ENCODE measurements at places on chromosomes 2 and 18.

- DNase-seq: no peak
Measured at GRCh38 chr2:27264253-27264752, 1.5 kb upstream of the SLC30A3 start.

DNA sequence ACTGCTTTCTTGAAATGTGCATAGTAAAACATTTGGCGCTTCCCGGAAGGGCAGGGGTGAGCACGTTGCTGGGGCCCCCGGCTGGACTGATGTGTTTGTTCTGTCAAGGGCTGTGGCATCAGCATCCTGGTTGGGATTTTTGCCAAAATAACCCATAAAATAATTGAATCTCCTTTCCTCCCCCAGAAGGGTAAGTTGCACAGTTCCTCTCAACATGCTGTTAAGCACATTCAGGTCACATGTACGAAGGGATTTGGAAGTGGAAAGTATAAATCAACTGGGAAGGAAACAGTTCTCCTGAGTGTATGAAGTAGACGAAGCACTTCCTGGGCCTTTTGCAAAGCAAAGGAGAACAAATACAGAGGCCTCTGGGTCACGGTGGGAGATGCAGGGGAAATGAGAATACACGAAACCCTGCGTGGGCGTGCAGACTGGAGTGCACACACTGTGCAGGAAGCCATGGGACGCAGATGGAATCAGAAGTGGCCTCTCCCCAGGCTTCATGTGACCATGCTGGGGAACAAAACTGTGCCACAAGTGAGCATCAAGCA is 183.9 kb downstream of the LPIN1 start:
- DNase-seq: no peak

GRCh38 chr2:36369716-36370115 is 14.1 kb downstream of the CRIM1 start:
- no peak for DNase-seq

DNA sequence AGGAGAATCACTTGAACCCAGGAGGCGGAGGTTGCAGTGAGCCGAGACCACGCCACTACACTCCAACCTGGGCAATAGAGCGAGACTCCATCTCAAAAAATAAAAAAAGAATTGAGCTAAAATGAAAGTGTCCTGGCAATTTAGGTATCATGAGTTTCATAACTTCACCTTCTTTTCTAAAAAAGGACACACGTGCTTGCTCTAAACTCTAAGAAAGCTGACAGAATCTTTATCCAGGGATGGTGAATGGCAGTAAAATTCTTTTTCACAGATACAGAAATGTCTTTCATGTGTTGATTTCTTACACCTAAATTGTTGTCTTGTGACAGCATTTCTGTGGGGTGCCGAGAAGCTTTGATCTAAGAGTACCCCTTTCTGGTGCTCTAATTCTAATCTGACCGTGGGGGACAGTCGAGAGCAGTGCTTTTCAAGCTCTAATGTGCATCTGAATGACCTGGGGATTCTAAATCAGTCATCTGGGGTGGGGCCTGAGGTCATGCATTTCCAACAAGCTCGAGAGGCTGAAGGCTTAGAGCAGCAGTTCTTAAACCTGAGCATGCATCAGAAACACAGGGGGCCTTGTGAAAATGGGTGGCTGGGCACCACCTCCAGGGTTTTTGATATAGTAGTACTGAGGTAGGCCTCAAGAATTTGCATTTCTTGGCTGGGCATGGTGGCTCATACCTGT is 42.1 kb upstream of the REL start:
- DNase-seq: no peak

GRCh38 chr2:227025510-227025909 is 138.5 kb downstream of the COL4A4 start:
- DNase-seq: no peak

Measured in stimulated activated CD8-positive, alpha-beta memory T cell treated with anti-CD3 and anti-CD28 coated beads, Interleukin-7, amount 100 ng/mL, for 1 hour (primary cell).